ENCODE measurements at places on chromosomes 1 and 21. TPM values are rescaled to one million over a fixed set of nuclear protein-coding genes. Genes with fewer than 3 reads are reported as not detected.

Gene EXO1
- 0.74 TPM for total RNA-seq

DNA sequence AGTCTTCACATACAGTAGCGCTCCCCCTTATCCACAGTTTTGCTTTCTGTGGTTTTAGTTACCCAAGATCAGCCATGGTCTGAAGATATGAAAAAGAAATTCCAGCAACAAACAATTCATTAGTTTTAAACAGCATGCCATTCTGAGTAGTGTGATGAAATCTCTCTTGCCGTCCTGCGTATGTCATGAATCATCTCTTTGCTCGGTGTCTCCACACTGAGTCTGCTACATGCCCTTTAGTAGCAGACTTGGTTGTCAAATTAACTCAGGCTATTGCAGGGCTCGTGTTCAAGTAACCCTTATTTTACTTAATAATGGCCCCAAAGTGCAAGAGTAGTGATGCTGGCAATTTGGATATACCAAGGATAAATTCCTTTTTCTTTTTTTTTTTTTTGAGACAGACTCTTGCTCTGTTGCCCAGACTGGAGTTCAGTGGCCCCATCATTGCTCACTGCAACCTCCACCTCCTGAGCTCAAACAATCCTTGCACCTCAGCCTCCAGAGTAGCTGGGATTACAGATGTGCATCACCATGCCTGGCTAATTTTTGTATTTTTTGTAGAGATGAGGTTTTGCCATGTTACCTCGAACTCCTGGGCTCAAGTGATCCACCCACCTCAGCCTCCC is 22.6 kb downstream of the PHACTR4 start:
- DNase-seq = no peak

Gene NDC1
- 9.3 TPM for total RNA-seq

DNA sequence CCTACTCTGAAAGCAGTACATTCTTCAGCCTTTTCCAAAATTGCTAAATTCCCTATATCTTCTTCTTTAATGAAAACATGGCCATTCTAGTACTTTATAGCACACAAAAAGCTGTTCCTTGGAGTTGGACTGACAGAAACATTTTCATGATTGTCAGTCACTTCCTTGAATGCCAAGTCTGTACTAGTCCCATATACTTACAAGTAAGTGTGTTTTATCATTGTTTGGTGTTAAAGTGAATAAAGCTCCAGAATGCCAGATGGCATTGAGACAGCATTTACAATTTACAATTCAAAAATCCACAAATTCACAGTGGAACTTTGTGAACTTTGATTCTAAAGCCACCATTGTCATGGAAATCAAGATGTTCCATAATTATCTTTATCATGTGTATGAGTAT is 36.5 kb downstream of the KCNK2 start:
- DNase-seq = no peak

Gene SELENON
- total RNA-seq = 61.6 TPM

- no peak for DNase-seq
Observed at GRCh38 chr21:23977971-23978370, 1629.3 kb downstream of the MRPL39 start.

Gene NOTCH2NLA
- 25.8 TPM for total RNA-seq

Gene TMEM82
- total RNA-seq = not detected

- no peak for DNase-seq
Observed at GRCh38 chr1:83910461-83910860, 88.5 kb downstream of the TTLL7 start.

GRCh38 chr1:211939876-211940468 is 95.4 kb downstream of the INTS7 start:
- no peak for DNase-seq

DNA sequence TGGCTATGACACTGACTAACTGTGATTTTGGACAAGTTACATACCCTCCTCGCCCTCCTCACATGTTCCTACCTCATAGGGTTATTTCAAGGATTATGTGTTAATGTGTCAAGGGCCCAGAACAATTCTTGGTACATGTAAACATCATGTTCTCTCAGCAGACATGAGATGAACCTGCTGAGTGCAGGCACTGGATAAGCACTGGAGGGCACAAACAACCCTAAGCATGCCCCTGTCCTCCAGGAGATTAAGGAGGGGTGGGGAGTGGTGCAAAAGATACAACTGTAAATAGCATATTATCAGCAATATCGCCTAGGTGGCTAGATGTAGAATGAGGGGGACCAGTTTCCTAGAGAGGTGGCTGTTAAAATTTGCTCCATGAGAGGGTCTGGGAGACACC is 17.7 kb upstream of the RGS16 start:
- no peak for DNase-seq

DNA sequence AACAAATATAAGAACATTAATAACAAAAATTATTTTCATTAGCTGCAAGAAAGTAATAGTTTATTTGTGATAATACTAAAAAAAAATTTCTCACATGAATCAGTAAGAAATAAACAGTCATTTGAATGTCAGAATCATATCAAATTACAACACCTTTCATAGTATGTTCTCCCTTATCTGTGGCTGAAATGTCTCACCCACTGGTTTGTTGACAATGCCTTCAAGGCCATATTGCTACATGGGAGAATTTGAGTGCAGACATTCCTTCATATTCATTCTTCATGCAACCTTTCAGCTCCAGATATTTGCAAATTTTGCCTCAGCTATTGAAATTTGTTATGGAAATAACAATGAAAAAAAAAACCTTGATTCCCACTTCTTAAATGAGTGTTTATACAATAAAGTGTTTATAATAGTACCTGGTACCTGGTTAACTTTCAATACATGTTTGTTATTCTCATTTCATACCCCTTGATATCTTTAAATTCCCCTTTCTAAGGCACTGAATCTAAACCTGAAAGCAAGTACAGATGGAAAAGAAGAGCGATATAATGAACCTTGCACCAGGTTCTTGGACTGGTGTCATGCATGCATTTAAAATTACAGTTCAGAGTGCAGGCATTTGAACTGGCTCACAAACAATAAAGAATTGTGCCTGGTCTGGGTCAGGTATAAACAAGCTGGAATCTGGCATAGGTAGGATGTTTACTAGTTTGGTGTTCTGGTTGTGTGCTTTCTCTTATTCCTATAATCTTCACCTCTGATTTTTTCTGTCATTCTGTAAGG is 242.2 kb upstream of the ADGRL2 start:
- DNase-seq = no peak

DNA sequence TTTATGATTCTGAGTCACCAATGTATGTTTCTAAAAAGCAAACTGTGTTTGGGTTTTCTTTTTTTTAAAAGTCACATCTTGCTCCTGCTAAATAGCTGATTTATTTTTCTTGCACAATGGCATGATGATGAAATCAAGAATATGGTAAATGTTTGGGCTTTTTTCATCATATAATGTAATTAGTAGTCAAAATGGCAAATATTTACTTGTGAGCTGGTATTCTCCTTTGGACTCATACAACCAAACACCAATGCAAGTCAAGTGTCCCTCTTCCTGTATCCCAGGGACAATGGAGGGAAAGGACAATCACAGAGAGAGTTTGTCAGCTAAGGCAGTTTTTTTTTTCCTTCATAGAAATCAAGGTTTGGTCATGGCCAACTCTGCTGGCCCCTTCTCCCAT is 94.6 kb upstream of the RALGPS2 start:
- no peak for DNase-seq

- no peak for DNase-seq
Observed at GRCh38 chr1:98103617-98104285, 182.9 kb upstream of the DPYD start.

- DNase-seq = no peak
Observed at GRCh38 chr1:64187646-64188045, 15.8 kb upstream of the UBE2U start.

GRCh38 chr1:230293390-230293700 is 132.8 kb downstream of the PGBD5 start:
- DNase-seq = no peak

DNA sequence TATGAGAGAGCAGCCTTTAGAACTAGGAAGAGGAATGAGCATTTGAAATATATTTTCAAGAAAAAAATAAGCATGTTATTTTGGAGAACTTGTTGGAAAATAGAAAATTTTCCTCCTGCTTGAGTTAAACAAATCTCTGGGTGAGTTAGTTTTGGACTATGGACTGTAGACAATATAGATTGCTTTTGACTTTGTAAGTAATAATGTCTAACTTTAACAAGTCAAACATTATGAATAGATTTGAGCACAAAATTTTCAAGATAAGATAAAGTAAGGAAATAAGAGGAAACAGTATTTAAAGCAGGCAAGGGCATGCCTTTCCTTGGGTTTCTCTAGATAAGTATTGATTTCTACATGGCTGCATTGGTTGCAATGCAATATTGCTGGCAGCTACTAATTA is 360.8 kb downstream of the LMO4 start:
- DNase-seq = no peak

Gene COL11A1
- total RNA-seq = 61.9 TPM

DNA sequence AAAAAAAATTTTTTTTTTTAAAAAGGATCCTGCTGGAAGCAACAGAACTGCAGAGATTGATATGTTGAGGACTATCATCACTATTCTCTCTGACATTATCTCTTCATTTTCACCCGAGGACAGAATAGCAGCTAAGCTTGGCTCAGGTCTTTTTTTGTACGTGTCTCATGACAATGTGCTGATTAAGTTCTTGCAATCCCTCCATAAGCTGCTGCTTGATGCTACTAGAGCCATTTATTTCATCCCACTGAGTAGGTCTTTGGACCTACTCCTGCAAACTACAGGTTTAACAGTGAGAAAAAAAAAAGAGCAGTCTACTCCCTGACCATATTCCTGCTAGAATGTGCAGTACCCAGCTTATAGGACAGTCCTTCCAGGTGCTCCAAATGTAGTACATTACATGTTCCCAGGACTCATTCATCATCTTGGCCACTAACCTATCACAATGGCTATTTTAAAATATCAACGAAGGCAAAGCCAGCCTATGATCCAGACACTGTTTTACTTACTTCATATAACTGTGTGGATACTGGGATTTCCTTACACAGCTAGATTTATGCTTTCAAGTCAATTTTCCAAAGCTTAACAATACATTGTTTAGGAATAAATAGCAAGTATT is 54.1 kb downstream of the ARHGAP29 start:
- no peak for DNase-seq

Gene KIAA0319L
- total RNA-seq = 63.8 TPM

GRCh38 chr1:21811875-21812305 is at the start of gene LDLRAD2:
Gene LDLRAD2, plus strand, starts transcription at chr1:21812265. Its CDS starts 187 bp downstream, at chr1:21812452.
- DNase-seq = no peak

DNA sequence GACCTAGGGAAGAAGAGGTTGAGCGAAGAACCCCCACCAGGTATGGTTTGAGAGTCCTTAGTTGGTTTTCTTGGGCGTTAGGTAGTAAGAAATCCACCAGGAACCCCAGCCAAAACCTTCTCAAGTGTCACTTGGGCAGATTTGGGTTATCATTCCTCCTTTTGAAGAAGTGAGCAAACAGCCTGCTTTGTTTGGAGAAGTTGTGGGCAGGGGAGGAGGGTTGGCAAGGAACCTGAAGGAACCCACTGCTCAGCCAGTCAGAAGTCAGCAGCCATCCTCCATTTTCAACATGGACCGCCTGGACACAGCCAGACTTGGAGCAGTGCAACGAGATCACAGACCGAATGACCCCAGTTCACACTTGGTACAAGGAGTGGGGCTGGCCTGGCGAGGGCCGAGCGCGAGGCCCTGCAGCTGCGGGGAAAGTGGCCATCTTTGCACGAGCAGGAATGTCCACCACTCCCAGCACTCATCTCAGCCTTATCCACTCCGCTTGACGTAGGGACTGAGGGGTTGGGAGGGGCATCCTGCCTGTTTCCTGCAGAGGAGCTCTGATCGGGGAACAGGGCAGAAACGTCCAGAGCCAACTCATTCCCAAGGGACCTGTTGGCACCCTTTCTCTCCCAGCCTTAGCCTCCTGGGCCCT is 7.2 kb downstream of the ADPRS start:
- no peak for DNase-seq

Gene LYPD8
- total RNA-seq = not detected

- DNase-seq = no peak
Observed at GRCh38 chr1:224637936-224638335, 21.8 kb downstream of the CNIH3 start.

DNA sequence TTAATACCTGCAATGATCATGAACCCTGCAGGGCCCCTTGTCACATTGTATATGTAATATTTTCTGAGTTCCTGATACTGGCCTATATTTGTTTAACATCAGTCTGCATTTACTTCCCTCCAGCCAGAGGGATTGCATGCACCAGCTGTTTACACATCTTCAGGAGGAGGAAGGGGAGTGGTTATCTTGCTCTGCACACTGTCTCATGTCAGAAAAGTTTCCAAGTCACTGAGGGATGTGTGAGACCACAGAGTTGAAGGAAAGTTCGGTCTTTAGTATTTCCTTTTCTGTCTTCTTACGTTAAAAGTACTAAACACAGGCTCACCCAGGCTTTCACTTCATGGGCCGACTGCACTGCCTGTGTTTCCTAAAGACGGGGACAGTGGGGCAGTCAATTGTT is 574.1 kb downstream of the LMO4 start:
- DNase-seq = peak; percentile 14

DNA sequence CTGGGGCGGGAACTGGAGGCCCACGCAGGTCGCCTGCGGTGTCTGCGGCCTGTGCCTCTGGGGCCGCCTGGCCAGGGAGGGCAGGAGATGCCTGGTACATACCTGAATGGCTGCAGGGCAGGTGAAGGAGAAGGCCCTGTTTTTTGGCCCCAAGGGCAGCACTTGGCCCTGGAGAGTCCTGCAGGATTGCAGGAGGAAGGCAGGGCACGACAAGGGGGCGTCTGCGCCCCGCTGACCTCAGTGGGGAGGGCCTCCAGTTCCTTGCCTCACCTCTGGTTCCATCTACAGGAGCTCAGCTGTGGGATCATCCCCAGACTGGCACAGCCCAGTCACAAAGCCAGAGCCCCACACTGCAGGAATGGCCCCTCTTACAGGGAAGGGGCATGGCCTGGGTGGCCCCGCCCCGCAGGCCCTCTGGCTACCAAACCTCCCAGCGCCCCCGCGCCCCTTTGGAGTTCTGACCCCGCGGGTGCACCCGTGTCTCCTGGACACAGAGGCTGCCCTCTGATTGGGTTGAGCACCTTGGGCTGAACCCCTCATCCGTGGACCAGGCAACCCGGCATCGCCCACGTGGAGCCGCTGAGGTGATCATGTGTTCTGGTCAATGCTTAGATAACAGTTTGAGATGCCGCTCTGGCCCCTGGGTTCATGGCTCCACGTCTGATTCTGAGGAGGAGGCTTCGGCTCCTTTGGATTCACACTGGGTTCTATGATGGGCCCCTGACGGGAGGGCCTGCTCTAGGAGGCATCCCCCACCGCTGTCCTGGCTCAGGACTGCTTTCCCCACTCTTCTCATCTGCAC is 1.3 kb upstream of the PEX10 start:
- no peak for DNase-seq

GRCh38 chr1:168331569-168331968 is 50.9 kb downstream of the TBX19 start:
- DNase-seq = no peak

GRCh38 chr1:204744107-204744779 is 58.7 kb upstream of the LRRN2 start:
- DNase-seq = no peak

Gene TPTE
- not detected for total RNA-seq

DNA sequence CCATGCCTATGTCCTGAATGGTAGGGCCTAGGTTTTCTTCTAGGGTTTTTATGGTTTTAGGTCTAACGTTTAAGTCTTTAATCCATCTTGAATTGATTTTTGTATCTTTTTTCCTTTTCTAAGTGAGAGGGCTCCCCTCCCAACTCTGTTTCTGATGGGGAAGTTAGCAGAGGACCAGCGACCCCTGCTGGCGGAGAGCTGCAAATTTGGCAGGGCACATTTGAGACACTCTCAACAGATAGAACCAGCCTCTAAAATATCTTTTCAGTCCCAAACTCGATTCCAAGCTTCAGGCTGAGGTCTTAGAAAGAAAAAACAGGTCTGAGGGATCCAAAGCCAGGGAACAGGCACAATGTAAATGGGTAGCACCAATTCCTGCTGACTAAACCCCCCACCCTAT is 32.5 kb downstream of the LRRC3 start:
- no peak for DNase-seq

GRCh38 chr1:76640092-76640491 is 227.2 kb upstream of the ST6GALNAC5 start:
- no peak for DNase-seq
